Activated T-cell treated with anti-CD3 and anti-CD28 coated beads, Interleukin-2, amount 50 U/mL, for 72 hours (primary cell): ENCODE measurements at places on chromosomes 16 and 17. TPM values are rescaled to one million over a fixed set of nuclear protein-coding genes. Genes with fewer than 3 reads are reported as not detected.

C17orf50 gene
- total RNA-seq, result not detected

KRTAP4-5 gene
- total RNA-seq, result not detected

CCL17 gene
- total RNA-seq, result 1.3 TPM

RAD51C gene
- total RNA-seq, result 81.2 TPM

DHX58 gene
- total RNA-seq, result 62.0 TPM

RNF222 gene
- total RNA-seq, result 0.19 TPM

C16orf92 gene
- total RNA-seq, result not detected

ST6GALNAC1 gene
- total RNA-seq, result 0.44 TPM

C17orf100 gene
- 2.9 TPM for total RNA-seq

KRTAP2-1 gene
- not detected for total RNA-seq

POLR3E gene
- 57.5 TPM for total RNA-seq

WNT9B gene
- not detected for total RNA-seq

KRTAP3-2 gene
- total RNA-seq, result not detected

SMTNL2 gene
- total RNA-seq, result not detected

PRSS8 gene
- total RNA-seq, result not detected

SLC52A1 gene
- total RNA-seq, result 0.46 TPM

CTRL gene
- 5.0 TPM for total RNA-seq

TSNAXIP1 gene
- 0.86 TPM for total RNA-seq

BAIAP2 gene
- 8.7 TPM for total RNA-seq

SLC6A2 gene
- total RNA-seq, result not detected

TPSD1 gene
- not detected for total RNA-seq

MYH4 gene
- total RNA-seq, result not detected

ABCC3 gene
- total RNA-seq, result not detected

SP6 gene
- total RNA-seq, result 0.28 TPM

WSCD1 gene
- total RNA-seq, result 0.67 TPM

DPEP3 gene
- 0.16 TPM for total RNA-seq
